ENCODE measurements at places on chromosomes 16 and 17. TPM values are rescaled to one million over a fixed set of nuclear protein-coding genes. Genes with fewer than 3 reads are reported as not detected.

DNA sequence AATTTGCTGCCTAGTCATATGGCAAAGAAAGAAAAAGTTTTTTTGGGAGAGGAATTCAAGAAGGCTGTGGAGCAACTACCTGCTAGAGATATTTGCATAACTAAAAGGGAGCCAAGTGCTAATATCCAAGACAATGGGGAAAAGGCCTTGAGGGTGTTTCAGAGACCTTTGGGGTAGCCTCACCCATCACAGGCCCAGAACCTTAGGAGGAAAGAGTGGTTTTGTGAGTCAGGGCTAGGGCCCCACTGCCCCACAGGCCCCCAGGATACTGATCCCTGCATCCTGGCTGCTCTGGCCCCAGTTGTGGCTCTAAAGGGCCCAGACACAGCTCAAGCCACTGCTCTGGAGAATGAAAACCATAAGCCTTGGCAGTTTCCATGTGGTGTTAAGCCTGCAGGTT, 41.9 kb upstream of the SDK2 start:
- no peak for DNase-seq

The KCNG4 gene
- total RNA-seq = not detected

DNA sequence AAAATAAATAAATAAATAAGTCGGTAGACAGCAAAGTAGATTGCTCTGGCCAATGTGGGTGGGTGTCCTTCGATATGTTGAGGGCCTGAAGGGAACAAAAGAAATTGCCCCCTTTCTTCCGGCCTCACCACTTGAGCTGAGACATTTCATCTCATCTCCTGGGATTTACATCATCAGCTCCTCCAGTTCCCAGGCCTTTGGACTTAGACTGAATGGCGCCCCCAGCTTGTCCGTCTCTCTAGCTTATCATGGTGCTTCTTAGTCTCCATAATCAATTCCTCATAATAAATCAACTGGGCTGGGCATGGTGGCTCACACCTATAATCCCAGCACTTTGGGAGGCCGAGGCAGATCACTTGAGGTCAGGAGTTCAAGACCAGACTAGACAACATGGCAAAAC, 13.8 kb upstream of the HAP1 start:
- H3K27ac ChIP-seq = no peak overlapping the region
- no peaks in the 10 kb centered on the region for H3K4me1 ChIP-seq
- H3K4me3 ChIP-seq = no peak overlapping the region
- no peaks in the 10 kb centered on the region for H3K36me3 ChIP-seq
- no peaks in the 10 kb centered on the region for H3K27me3 ChIP-seq
- DNase-seq = no peak

DNA sequence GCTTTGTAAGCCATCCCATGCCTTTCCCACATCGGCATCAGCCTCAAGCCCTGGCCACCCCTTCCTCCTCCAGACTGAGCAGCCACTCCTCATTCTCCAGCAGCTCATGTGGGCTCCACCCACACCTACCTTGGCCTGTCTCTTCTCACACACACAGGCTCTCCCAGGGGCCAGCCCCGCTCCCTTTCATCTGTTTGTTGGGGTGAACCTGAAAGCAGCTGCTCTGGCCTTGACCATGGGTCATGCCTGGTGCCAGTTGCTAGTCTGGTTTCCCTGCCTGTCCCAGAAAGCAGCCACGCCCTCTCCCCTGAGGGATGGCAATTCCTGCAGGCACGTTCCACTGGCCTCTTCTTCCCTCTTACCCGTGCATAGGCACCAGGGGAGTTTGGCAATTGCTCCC, 11.4 kb upstream of the TMEM238L start:
- no peak overlapping the region for H3K27ac ChIP-seq
- H3K4me3 ChIP-seq = no peak overlapping the region
- no peaks in the 10 kb centered on the region for H3K4me1 ChIP-seq
- no peaks in the 10 kb centered on the region for H3K36me3 ChIP-seq
- no peak for DNase-seq

GRCh38 chr16:76866994-76867393, 324.0 kb upstream of the MON1B start:
- H3K27ac ChIP-seq = no peak overlapping the region
- no peaks in the 10 kb centered on the region for H3K4me1 ChIP-seq
- H3K36me3 ChIP-seq = no peaks in the 10 kb centered on the region
- H3K4me3 ChIP-seq = no peak overlapping the region
- no peaks in the 10 kb centered on the region for H3K27me3 ChIP-seq

- no peak overlapping the region for H3K27ac ChIP-seq
- DNase-seq = no peak
- H3K36me3 ChIP-seq = no peaks in the 10 kb centered on the region
- no peak overlapping the region for H3K4me3 ChIP-seq
- H3K27me3 ChIP-seq = peaks cover 4% of the 10 kb centered on the region
- H3K4me1 ChIP-seq = no peaks in the 10 kb centered on the region
Measured at GRCh38 chr16:22677024-22677830, 136.7 kb upstream of the HS3ST2 start.

DNA sequence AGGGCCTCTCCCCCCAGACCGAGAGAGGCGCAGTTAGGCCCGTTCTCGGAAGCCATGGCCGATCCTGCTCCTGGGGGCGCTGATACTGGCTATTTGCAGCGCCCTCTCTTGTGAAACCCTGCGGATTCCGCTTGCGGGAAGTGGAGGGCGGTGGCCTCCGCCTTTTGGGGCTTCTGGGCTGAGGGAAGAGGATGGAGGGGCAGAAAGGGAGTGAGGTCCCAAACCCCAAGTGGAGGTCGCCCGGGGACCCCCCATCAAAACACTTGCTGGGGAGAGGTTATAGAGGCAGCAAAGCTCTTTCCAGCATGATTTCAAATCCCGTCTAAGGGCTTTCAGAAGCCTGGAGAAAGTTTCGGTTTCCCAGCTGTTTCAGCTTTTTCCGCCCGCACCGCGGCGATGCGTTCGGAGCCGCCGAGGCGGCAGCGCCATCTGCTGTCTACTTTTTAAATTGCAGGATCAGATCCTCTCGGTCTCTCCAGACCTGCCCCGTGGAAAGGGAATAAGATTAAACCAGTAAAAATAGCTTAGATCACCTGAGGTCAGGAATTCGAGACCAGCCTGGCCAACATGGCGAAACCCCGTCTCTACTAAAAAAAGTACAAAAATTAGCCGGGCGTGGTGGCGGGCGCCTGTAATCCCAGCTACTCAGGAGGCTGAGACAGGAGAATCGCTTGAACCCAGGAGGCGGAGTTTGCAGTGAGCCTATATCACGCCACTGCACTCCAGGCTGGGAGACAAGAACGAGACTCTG, 15.8 kb downstream of the SNX20 start:
- no peaks in the 10 kb centered on the region for H3K27me3 ChIP-seq
- no peak overlapping the region for H3K27ac ChIP-seq
- peak; percentile 88 for DNase-seq
- H3K36me3 ChIP-seq = no peaks in the 10 kb centered on the region

- no peak overlapping the region for H3K27ac ChIP-seq
- no peaks in the 10 kb centered on the region for H3K36me3 ChIP-seq
- no peaks in the 10 kb centered on the region for H3K4me1 ChIP-seq
- no peak overlapping the region for H3K4me3 ChIP-seq
- DNase-seq = no peak
- no peaks in the 10 kb centered on the region for H3K27me3 ChIP-seq
Measured at GRCh38 chr16:27149986-27150385, 53.3 kb upstream of the KDM8 start.

GRCh38 chr17:48610282-48611211, at the start of gene HOXB7:
TSS of gene HOXB7 (minus strand) at chr17:48611017. CDS start at chr17:48610918, 99 bp downstream.
- H3K4me3 ChIP-seq = peak within 1 kb of the TSS; percentile 32
- no peaks in the 10 kb centered on the region for H3K36me3 ChIP-seq
- peaks cover 6% of the 10 kb centered on the region for H3K27me3 ChIP-seq

DNA sequence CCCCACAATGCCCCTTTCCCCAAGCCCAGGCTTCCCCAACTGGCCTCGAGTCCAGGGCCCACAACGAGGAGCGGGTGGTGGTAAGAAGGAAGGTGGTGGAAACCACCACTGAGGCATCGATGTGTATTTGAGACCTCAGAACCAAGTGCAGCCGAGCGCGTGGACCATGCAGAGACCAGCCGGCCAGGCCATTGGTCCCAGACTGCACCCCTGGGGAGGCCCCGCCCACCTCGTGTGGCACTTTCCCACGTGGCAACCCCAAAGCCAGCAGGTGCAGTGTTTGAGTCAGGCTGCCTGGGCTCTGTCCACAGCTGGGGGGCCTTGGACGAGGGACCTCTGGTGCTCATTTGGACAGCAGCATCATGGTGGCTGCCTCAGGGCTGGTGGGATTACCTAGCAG, 28.1 kb upstream of the BAHCC1 start:
- H3K4me3 ChIP-seq = no peak overlapping the region
- no peaks in the 10 kb centered on the region for H3K27me3 ChIP-seq
- H3K4me1 ChIP-seq = no peaks in the 10 kb centered on the region
- no peak for DNase-seq
- H3K27ac ChIP-seq = no peak overlapping the region

The AP1G1 gene
- total RNA-seq = 41.9 TPM

The ADAD2 gene
- total RNA-seq = 0.33 TPM

The OR1F1 gene
- total RNA-seq = not detected

- peaks cover under 1% of the 10 kb centered on the region for H3K4me1 ChIP-seq
- H3K4me3 ChIP-seq = no peak overlapping the region
- H3K27me3 ChIP-seq = no peaks in the 10 kb centered on the region
- no peak for DNase-seq
- H3K36me3 ChIP-seq = no peaks in the 10 kb centered on the region
Measured at GRCh38 chr17:78329263-78330059, 30.4 kb downstream of the SOCS3 start.

- no peaks in the 10 kb centered on the region for H3K36me3 ChIP-seq
- peak; percentile 72 for DNase-seq
- H3K27ac ChIP-seq = no peak overlapping the region
- H3K4me3 ChIP-seq = no peak overlapping the region
- peaks cover 8% of the 10 kb centered on the region for H3K4me1 ChIP-seq
Measured at GRCh38 chr17:74862108-74862901, 2.6 kb upstream of the GRIN2C start.

- H3K27me3 ChIP-seq = no peaks in the 10 kb centered on the region
- no peaks in the 10 kb centered on the region for H3K4me1 ChIP-seq
- H3K4me3 ChIP-seq = no peak overlapping the region
- DNase-seq = no peak
- no peaks in the 10 kb centered on the region for H3K36me3 ChIP-seq
Measured at GRCh38 chr16:6846452-6846851, 486.2 kb upstream of the RBFOX1 start.

DNA sequence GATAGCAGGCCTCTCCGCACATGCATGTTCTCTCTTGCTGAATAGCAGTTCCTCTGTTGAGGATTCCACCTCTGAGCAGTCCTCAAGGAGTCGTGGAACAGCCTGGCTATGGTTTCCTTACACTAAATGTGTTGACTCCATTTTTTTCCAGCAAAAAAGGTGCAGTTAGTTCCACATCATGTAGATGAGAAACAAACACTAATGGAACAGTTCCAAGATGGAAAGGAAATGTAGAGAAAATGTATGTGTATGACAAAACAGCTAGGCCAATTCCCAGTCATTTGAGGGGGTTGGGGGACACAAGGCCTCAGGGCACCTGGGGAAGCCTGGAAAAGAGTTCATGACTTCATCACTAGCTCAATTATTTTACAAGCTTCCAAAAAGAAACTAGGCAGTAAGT, 90.0 kb downstream of the CFDP1 start:
- H3K27me3 ChIP-seq = no peaks in the 10 kb centered on the region
- H3K27ac ChIP-seq = peak overlapping the region; percentile 58
- H3K4me1 ChIP-seq = peaks cover 20% of the 10 kb centered on the region
- no peak overlapping the region for H3K4me3 ChIP-seq
- peaks cover 3% of the 10 kb centered on the region for H3K36me3 ChIP-seq

- DNase-seq = no peak
- peaks cover 3% of the 10 kb centered on the region for H3K36me3 ChIP-seq
- peaks cover 7% of the 10 kb centered on the region for H3K4me1 ChIP-seq
- H3K4me3 ChIP-seq = peak overlapping the region; percentile 82
- H3K27ac ChIP-seq = peak overlapping the region; percentile 70
Measured at GRCh38 chr17:41864498-41864835, 756 bp downstream of the KLHL11 start.

- H3K27ac ChIP-seq = no peak overlapping the region
- no peak for DNase-seq
- H3K27me3 ChIP-seq = no peaks in the 10 kb centered on the region
- H3K4me3 ChIP-seq = no peak overlapping the region
Measured at GRCh38 chr17:16507918-16508533, 16.0 kb upstream of the LRRC75A start.

- no peak overlapping the region for H3K27ac ChIP-seq
- no peaks in the 10 kb centered on the region for H3K27me3 ChIP-seq
- H3K4me1 ChIP-seq = peaks cover 22% of the 10 kb centered on the region
- H3K4me3 ChIP-seq = no peak overlapping the region
Measured at GRCh38 chr17:18021372-18021771, 17.6 kb downstream of the ATPAF2 start.

The APOH gene
- total RNA-seq = 5,938 TPM

DNA sequence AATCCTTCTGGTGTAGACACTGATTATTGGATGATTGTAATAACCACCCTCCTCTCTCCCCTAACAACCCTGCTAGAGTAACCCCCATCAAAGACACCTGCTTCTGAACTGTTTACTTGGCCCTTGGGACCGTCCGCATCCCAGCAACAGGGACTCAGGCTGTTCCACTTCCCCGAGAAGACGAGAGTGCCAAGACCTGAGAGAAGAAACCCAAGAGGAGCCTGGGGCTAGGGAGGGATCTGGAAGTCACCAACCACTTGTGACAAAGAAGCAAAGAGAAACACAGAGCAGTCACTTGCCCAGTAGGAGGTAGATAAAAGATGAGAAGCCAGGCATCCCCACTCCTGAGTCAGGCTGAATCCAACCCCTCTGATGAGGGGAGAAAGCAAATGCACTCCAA, 84.3 kb downstream of the CDH11 start:
- H3K4me1 ChIP-seq = no peaks in the 10 kb centered on the region
- H3K4me3 ChIP-seq = no peak overlapping the region
- no peak for DNase-seq
- no peaks in the 10 kb centered on the region for H3K36me3 ChIP-seq
- H3K27ac ChIP-seq = no peak overlapping the region

DNA sequence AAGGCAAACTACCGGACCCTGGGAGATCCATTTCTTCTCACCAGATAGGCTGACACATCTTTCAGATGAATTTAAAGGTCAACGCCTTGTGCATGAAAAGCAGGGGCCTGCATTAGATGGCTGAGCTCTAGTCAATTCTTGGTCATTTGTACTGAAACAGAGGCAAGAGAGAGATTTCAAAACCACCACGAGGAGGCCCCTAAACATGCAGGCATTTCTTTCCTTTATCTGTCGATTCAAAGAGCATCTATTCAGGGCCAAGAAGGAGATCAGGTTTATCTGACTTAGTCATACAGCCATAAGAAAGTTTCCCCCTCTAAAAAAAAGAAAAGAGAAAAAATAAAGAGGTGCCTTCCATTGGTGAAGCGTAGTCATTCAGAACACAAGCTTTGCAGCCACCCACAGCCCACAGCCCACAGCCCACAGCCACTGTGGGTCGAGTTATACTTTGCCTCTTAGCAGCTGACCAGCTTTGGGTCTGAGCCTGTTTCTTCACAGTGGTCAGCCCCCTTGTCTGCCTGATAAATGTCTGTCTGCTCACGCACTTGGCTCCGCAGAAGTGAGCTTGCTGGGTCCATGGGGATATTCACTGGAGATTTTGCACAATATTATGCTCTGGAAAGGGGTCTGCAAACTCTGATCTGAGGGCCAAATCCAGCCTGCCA, 207.5 kb downstream of the CDH13 start:
- H3K27me3 ChIP-seq = no peaks in the 10 kb centered on the region
- H3K36me3 ChIP-seq = no peaks in the 10 kb centered on the region
- DNase-seq = no peak
- H3K4me3 ChIP-seq = no peak overlapping the region
- no peaks in the 10 kb centered on the region for H3K4me1 ChIP-seq

All from liver (tissue), 10 donors.